Endothelial cell (in vitro differentiated cells): ENCODE measurements at places on chromosomes 16 and 17.
A peak's percentile ranks its signal among the peaks of the same experiment; 100 is the strongest.

- peak overlapping the region; percentile 74 for H3K27ac ChIP-seq
- peak overlapping the region; percentile 74 for H3K4me3 ChIP-seq
- DNase-seq, result no peak
- peaks cover 78% of the 10 kb centered on the region for H3K4me1 ChIP-seq
- peaks cover 23% of the 10 kb centered on the region for H3K36me3 ChIP-seq
Measured at GRCh38 chr17:77444984-77445759, 304.4 kb downstream of the SEC14L1 start.

- no peak overlapping the region for H3K4me3 ChIP-seq
- peaks cover 6% of the 10 kb centered on the region for H3K27me3 ChIP-seq
- H3K27ac ChIP-seq, result no peak overlapping the region
Measured at GRCh38 chr17:55284944-55285339, 20.2 kb downstream of the HLF start.

DNA sequence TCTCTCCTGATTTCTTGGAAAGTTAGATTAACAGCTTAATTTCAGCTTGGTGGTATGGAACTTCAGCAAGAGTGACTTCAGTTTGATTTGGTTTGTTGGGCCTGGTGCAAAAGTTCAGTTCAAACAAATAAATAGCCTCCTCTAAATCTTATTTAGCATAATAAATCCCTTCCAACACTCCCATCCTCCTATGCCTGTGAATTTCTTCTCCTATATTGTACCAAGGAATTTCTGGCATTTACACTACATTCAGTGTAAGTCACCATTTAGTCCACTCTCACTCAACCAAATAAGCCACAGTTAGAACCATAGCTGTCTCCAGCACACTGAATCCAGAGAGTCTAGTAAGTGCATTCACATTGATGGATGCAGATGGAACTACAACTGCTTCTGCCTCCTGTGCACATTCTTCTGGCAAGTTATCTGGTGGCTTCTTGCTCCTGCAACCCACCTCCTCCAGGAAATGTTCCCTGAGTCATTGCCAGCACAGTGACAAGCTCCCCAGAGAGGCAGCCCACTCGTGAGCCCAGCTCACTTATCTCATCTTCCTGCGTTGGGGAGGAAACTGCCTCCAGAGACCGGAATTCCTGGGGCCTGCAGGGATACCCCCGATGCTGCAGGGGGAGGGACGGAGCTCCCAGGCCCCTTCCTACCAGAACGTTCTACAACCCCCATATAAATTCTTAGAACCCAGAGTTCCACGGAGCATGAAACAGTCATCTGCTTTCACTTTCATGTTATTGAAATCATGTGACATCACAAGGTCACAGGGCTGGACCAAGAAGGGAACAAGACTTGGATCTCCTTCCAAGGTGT lies 318.3 kb downstream of the PHKB start:
- H3K4me3 ChIP-seq, result no peak overlapping the region
- H3K27ac ChIP-seq, result no peak overlapping the region
- no peaks in the 10 kb centered on the region for H3K27me3 ChIP-seq
- DNase-seq, result no peak
- H3K4me1 ChIP-seq, result peaks cover 7% of the 10 kb centered on the region
- H3K36me3 ChIP-seq, result no peaks in the 10 kb centered on the region

DNA sequence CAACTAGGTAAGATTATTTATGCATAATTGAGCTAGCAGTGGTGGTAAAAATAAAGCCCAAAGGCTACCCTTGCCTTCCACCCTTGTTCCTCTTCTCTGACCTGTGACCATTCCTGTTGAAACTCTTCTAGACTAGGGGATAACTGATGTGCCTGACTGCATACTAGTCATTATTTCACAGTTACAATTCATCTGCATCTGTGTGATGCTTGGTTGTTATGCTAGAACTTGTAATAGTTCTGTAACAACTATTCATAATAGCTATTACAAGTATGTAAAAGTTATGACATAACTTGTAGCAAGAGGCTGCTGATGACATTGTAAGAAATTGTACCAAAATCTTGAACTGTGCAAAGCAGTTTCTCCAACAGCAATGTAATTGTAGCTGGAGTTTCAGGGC lies 2.4 kb upstream of the VAC14 start:
- H3K4me1 ChIP-seq, result peaks cover 7% of the 10 kb centered on the region
- no peak for DNase-seq
- H3K27ac ChIP-seq, result no peak overlapping the region
- no peaks in the 10 kb centered on the region for H3K27me3 ChIP-seq
- H3K36me3 ChIP-seq, result no peaks in the 10 kb centered on the region

DNA sequence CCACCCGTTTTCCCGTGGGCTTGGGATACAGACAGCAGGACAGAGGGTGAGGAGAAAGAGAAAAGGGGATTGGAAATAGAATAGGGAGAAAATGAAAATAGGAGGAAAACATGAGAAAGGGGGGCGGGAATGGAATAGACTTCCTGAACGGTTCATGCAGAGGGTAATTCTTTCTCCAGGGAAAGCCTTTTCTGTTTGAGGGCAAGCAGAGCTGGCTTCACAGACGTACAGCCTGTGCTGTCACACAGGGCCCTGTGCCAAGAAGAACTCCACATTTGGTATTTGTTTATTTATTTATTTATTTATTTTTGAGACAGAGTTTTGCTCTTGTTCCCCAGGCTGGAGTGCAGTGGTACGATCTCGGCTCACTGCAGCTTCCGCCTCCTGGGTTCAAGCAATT lies 12.0 kb downstream of the MILR1 start:
- no peak for DNase-seq
- no peak overlapping the region for H3K4me3 ChIP-seq
- peaks cover 17% of the 10 kb centered on the region for H3K4me1 ChIP-seq
- H3K36me3 ChIP-seq, result peaks cover 4% of the 10 kb centered on the region
- H3K27me3 ChIP-seq, result peaks cover 5% of the 10 kb centered on the region
- H3K27ac ChIP-seq, result peak overlapping the region; percentile 64

- H3K27ac ChIP-seq, result no peak overlapping the region
- no peaks in the 10 kb centered on the region for H3K36me3 ChIP-seq
- no peak for DNase-seq
- peaks cover 8% of the 10 kb centered on the region for H3K4me1 ChIP-seq
Measured at GRCh38 chr16:22093996-22094395, 1.7 kb downstream of the VWA3A start.

- peaks cover 17% of the 10 kb centered on the region for H3K4me1 ChIP-seq
- no peak for DNase-seq
- H3K27me3 ChIP-seq, result peaks cover 6% of the 10 kb centered on the region
- H3K4me3 ChIP-seq, result no peak overlapping the region
Measured at GRCh38 chr16:68037841-68038597, 14.9 kb downstream of the DUS2 start.

DNA sequence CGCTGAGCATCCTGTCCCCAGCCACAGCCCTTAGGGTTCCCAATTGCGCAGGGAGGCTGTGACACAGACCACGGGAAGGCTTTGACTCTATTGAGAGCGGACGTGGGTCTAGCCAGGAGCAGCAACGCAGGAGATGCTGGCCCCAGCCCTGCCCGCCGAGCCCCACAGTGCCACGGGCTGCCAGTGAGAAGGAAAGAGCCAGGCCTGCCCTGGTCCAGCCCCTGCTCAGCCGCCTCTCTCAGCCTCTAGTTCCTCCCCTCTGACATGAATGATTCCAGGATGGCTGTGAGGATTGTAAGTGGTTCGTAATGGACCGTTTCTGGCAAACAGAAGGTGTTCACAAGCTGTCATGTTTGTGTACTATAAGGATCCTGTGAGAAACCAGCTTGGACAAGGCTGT lies 2.5 kb downstream of the BHLHA9 start:
- peaks cover 4% of the 10 kb centered on the region for H3K4me1 ChIP-seq
- no peak overlapping the region for H3K27ac ChIP-seq
- DNase-seq, result no peak
- no peak overlapping the region for H3K4me3 ChIP-seq
- H3K27me3 ChIP-seq, result peaks cover 21% of the 10 kb centered on the region

DNA sequence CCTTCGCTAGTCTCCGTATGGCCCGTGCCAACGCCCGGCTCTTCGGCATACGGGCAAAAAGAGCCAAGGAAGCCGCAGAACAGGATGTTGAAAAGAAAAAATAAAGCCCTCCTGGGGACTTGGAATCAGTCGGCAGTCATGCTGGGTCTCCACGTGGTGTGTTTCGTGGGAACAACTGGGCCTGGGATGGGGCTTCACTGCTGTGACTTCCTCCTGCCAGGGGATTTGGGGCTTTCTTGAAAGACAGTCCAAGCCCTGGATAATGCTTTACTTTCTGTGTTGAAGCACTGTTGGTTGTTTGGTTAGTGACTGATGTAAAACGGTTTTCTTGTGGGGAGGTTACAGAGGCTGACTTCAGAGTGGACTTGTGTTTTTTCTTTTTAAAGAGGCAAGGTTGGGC lies 2.5 kb downstream of the RPL13 start:
- DNase-seq, result no peak
- H3K4me3 ChIP-seq, result peak overlapping the region; percentile 96
- peaks cover 13% of the 10 kb centered on the region for H3K27me3 ChIP-seq
- no peak overlapping the region for H3K27ac ChIP-seq

DNA sequence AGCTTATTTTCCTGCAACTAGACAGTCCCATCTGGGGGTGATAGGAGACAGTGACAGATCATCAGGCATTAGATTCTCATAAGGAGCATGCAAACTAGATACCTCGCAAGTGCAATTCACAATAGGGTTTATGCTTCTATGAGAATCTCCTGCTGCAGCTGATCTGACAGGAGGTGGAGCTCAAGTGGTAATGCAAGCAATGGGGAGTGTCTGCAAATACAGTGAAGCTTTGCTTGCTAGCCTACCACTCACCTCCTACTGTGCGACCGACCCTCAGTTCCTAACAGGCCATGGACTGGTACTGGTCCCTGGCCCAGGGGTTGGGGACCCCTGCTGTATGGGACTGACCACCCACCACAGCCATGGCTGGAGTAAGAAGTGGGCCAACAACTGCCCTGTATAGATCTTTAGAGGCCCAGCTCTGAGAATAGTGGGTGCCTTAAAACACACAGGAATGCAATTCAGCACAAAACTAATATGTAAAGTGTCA lies 26.0 kb upstream of the IRX3 start:
- no peak overlapping the region for H3K4me3 ChIP-seq
- H3K4me1 ChIP-seq, result peaks cover 3% of the 10 kb centered on the region
- H3K36me3 ChIP-seq, result no peaks in the 10 kb centered on the region
- peaks cover 9% of the 10 kb centered on the region for H3K27me3 ChIP-seq
- no peak overlapping the region for H3K27ac ChIP-seq

DNA sequence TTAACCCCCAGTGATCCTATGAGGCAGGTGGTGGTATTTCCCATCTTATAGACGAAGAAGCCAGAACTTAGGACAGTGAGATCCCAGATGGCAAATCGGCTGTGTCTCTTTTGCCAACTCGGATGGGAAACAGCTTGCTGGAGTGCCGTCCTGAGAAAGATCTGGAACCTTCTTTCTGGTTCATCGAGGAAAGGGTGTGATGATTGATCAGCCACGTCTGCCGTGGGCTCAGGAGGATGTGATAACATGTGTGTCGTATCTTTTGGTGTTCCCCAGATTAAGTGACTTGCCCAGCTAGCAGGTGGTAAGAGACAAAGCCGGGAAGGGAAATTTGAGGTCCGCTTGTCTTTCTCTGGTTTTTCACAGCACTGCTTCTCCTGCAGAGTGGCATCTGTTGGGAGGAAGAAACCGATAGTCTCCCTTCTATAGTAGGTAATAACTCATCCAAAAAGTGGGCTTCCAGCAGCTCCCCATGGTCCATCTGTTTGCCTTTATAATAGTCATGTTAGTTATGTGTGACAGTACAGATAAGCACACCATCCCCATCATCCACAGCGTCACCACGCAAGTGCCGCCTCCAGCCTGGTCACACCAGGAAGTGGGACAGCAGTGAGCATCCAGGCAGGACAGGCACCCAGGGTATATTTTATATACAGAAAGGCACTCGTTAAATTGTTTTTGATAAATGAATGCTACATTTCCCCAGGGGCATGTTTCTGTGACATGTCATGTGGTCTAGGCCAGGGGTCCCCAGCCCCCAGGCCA lies 175.5 kb downstream of the KATNIP start:
- H3K4me3 ChIP-seq, result no peak overlapping the region
- H3K4me1 ChIP-seq, result peaks cover 6% of the 10 kb centered on the region
- H3K27ac ChIP-seq, result no peak overlapping the region
- no peak for DNase-seq
- peaks cover 48% of the 10 kb centered on the region for H3K36me3 ChIP-seq

- H3K36me3 ChIP-seq, result peaks cover 21% of the 10 kb centered on the region
- peaks cover 44% of the 10 kb centered on the region for H3K4me1 ChIP-seq
- H3K27ac ChIP-seq, result no peak overlapping the region
- peak overlapping the region; percentile 73 for H3K4me3 ChIP-seq
Measured at GRCh38 chr16:2517954-2518605, 2.1 kb upstream of the AMDHD2 start.

GRCh38 chr17:79544142-79544914 lies 66.5 kb downstream of the RBFOX3 start:
- no peak overlapping the region for H3K27ac ChIP-seq
- H3K27me3 ChIP-seq, result peaks cover 4% of the 10 kb centered on the region
- no peak for DNase-seq
- no peak overlapping the region for H3K4me3 ChIP-seq

DNA sequence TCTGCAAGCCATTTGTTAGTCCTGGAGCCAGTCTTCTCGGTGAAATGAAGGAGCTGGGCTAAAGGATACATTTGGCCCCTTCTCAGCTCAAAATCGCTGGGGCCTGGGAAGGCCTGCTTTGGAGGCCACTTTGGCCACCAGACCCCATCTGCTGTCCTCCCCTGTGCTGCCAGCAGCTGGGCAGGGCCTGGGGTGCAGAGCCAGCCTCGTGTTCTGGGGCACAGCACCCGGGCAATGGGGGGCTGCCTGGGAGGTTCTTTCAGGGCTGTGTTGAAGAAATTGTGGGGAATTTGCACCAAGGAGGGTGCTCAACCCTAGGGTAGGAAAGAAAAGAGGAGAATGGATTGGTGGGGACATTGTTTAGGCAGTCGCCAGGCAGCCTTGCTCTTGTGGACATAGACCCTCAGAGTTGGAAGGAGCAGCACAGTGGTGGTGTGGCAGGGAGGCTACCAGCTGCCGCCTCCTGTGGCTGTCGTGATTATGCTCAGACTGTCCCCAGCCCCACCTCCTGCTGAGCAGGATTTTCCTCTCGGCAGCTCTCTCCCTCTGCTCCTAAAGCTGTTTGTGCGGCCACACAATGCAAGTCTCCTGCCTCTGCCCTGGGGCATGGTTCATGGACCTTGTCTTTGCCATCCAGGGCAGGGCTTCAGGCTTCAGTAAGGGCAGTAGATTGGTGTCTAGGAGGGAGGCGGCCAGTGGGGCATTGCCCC lies 174.8 kb downstream of the NTN1 start:
- peaks cover 4% of the 10 kb centered on the region for H3K27me3 ChIP-seq
- DNase-seq, result no peak
- H3K4me3 ChIP-seq, result no peak overlapping the region

GRCh38 chr16:17572145-17572544 lies 101.4 kb upstream of the XYLT1 start:
- peaks cover 1% of the 10 kb centered on the region for H3K27me3 ChIP-seq
- no peak overlapping the region for H3K4me3 ChIP-seq
- no peaks in the 10 kb centered on the region for H3K36me3 ChIP-seq

DNA sequence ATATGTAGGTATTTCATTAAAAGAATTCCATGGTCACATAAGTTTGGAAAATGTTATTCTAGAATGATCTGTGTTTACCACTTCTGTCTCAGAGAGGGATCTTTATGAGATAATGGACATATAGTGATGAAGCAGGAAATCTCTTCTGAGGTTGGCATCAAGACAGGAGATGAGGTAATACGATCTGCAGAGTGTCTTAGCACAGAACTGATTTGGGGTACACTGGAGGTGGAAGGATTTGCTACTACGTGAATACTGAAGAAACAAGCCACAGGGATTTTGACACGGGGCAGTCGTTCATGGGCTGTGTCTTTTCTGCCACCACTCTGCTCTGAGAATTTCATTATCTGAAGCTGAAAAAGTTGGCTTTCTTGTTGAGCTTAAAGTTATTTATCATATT lies 5.5 kb downstream of the CBFB start:
- no peaks in the 10 kb centered on the region for H3K27me3 ChIP-seq
- DNase-seq, result no peak
- H3K36me3 ChIP-seq, result no peaks in the 10 kb centered on the region

- H3K4me1 ChIP-seq, result no peaks in the 10 kb centered on the region
- no peak overlapping the region for H3K27ac ChIP-seq
- no peak overlapping the region for H3K4me3 ChIP-seq
- H3K36me3 ChIP-seq, result no peaks in the 10 kb centered on the region
Measured at GRCh38 chr16:77531752-77532151, 96.9 kb upstream of the ADAMTS18 start.
